Naive thymus-derived CD8-positive, alpha-beta T cell (primary cell): ENCODE measurements at places on chromosomes 11 and 22.

- DNase-seq: no peak
Observed at GRCh38 chr11:35549787-35550186, 24.4 kb upstream of the PAMR1 start.

GRCh38 chr11:113474362-113475159, 637 bp downstream of the DRD2 start:
- peak; percentile 15 for DNase-seq

GRCh38 chr11:57618438-57618837, 21.0 kb downstream of the SERPING1 start:
- no peak for DNase-seq

GRCh38 chr11:57438345-57439285, 11.7 kb upstream of the SLC43A3 start:
- DNase-seq: no peak

DNA sequence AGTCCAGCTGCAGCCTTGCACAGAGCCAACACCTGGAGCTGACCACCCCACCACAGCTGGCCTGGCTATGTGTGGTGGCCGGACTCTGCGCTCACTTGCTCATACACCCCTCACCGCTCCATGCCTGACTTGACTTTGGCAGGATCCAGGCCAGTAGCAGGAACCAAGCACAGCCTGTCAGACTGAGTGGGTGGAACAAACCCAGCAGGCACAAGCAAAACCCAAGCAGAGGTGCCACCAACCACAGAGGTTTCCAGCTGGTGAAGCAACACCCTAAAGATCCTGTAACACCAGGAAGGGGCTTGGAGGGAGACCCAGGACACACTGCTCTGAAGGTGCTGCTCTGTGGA, 44.9 kb upstream of the WNT11 start:
- DNase-seq: no peak

- no peak for DNase-seq
Observed at GRCh38 chr11:82863209-82863608, 37.0 kb downstream of the PRCP start.

- no peak for DNase-seq
Observed at GRCh38 chr11:115316696-115317095, 187.5 kb downstream of the CADM1 start.

DNA sequence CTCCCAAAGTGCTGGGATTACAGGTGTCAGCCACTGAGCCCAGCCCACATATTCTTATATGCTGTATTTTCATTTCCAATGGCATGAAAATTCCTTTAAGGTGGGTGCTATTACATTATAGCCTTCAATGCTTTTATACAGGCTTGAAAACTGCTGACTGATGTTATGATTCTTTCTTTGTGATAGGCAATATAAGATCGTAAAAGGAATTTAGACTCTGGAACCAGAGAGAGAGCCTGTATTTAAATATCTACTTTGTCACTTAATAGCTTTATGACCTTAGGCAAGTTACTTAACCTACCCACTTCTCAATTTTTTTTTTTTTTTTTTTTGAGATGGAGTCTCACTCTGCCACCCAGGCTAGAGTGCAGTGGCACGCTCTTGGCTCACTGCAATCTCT, 26.2 kb downstream of the AGBL2 start:
- no peak for DNase-seq

DNA sequence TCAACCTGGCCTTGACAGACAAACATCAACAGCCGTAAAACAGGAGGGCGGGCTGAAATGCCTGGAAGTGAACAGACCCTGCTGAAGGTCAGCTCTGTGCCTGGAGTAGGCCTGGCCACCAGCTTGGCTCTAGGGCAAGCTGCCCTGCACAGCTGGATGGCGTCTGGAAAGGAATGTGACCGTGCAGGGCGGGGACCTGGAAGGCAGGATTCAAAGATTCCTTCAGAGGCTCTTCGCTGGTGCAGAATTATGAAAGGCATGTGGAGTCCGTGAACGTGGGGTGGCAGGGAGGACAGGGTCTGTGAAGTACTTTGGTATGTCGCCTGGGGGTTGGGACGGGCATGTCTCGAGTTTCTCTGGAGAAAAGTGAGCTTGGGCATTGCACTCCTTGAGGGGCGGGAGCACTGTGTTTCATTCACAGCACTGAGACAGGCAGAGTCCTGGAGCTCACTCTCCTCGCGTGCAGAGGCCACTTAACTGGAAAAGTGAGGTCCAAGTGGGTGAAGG, 1.5 kb downstream of the EHD1 start:
- DNase-seq: no peak

GRCh38 chr22:45526768-45527360, 24.2 kb downstream of the FBLN1 start:
- DNase-seq: no peak

- no peak for DNase-seq
Observed at GRCh38 chr11:33162831-33163230, 1.6 kb upstream of the CSTF3 start.

- no peak for DNase-seq
Observed at GRCh38 chr11:38835966-38836365, 2237.9 kb upstream of the RAG2 start.

DNA sequence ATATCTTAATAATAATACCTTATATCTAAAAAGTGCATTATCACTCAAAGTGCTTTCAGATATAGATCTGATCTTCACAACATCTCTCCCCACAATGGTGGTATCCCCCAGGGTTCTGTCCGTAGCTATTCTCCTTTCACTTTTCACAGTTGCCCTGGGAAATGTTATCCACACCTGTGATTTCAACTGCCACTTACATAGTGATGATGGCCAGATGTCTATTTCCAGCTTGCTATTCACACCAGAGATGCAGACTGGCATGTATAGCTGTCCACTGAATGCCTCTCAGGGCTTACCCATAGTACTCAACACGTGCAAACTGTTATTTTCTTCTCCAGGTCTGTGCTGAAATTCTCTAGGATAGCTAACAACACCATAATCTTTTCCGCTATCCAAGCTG, 724.7 kb downstream of the DLG2 start:
- DNase-seq: no peak

- no peak for DNase-seq
Observed at GRCh38 chr11:4098026-4098621, 3.5 kb downstream of the RRM1 start.
